ENCODE measurements at places on chromosomes 5 and 9.

GRCh38 chr5:171476701-171477100 lies 57.3 kb downstream of the FGF18 start:
- no peak for DNase-seq
- no peak overlapping the region for H3K27ac ChIP-seq
- no peaks in the 10 kb centered on the region for H3K36me3 ChIP-seq
- H3K27me3 ChIP-seq, result peaks cover 8% of the 10 kb centered on the region
- H3K4me1 ChIP-seq, result peaks cover 4% of the 10 kb centered on the region
- H3K4me3 ChIP-seq, result no peak overlapping the region

- H3K27me3 ChIP-seq, result no peaks in the 10 kb centered on the region
- DNase-seq, result no peak
- no peak overlapping the region for H3K4me3 ChIP-seq
- no peak overlapping the region for H3K27ac ChIP-seq
- H3K36me3 ChIP-seq, result peaks cover 18% of the 10 kb centered on the region
- H3K4me1 ChIP-seq, result peaks cover 63% of the 10 kb centered on the region
Measured at GRCh38 chr9:122944960-122945888, 4.4 kb downstream of the RABGAP1 start.

GRCh38 chr5:172691886-172692285 lies 50.8 kb downstream of the NEURL1B start:
- H3K27ac ChIP-seq, result no peak overlapping the region
- no peaks in the 10 kb centered on the region for H3K36me3 ChIP-seq
- H3K4me3 ChIP-seq, result no peak overlapping the region
- no peak for DNase-seq

- H3K4me3 ChIP-seq, result no peak overlapping the region
- no peak overlapping the region for H3K27ac ChIP-seq
- no peaks in the 10 kb centered on the region for H3K4me1 ChIP-seq
- H3K27me3 ChIP-seq, result no peaks in the 10 kb centered on the region
- DNase-seq, result no peak
Measured at GRCh38 chr5:172908662-172909061, 50.6 kb upstream of the RPL26L1 start.

GRCh38 chr5:73155271-73156222 lies 17.4 kb upstream of the TMEM174 start:
- no peaks in the 10 kb centered on the region for H3K36me3 ChIP-seq
- peaks cover 86% of the 10 kb centered on the region for H3K27me3 ChIP-seq
- DNase-seq, result no peak
- no peak overlapping the region for H3K4me3 ChIP-seq
- no peak overlapping the region for H3K27ac ChIP-seq

GRCh38 chr5:76312783-76313182 lies 90.3 kb upstream of the IQGAP2 start:
- no peak overlapping the region for H3K4me3 ChIP-seq
- H3K4me1 ChIP-seq, result peaks cover 2% of the 10 kb centered on the region
- no peak for DNase-seq
- no peaks in the 10 kb centered on the region for H3K36me3 ChIP-seq

DNA sequence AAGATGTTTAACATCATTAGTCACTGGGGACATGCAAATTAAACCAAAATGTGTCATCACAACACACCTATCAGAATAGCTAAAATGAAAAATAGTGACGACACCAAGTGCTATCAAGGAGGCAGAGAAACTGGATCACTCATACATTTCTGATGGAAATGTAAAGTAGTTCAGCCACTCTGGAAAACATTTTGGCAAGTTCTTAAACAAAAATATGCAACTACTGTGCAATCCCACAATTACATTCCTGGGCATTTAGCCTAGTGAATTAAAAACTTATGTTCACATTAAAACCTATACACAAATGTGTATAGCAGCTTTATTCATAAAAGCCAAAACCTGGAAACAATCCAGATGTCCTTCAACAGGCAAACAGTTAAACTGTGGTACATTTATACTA lies 53.1 kb downstream of the SVEP1 start:
- no peaks in the 10 kb centered on the region for H3K4me1 ChIP-seq
- H3K27ac ChIP-seq, result no peak overlapping the region
- no peaks in the 10 kb centered on the region for H3K27me3 ChIP-seq
- no peak overlapping the region for H3K4me3 ChIP-seq
- DNase-seq, result no peak

- DNase-seq, result no peak
- H3K27me3 ChIP-seq, result peaks cover 2% of the 10 kb centered on the region
- no peak overlapping the region for H3K4me3 ChIP-seq
Measured at GRCh38 chr5:35263266-35263877, 33.1 kb upstream of the PRLR start.

DNA sequence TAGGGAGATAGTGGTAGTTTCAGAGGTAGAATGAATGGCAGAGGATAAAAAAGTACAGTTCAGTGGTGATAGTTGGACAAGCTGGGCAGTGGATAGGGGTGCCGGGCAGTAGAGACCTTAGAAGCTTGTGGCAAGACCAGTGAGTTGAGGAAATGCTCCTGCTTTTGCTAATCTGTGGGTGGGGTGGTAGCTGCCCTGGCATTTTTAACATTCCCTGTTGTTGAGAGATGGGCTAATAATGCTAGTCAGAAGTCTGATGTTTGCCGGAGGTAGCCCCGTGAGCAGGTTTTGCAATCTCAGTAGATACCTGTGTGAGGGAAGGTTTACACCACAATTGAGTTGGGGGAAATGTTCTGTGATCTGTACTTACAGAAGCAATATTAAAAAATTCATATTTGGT lies 91.1 kb downstream of the TRIO start:
- no peaks in the 10 kb centered on the region for H3K4me1 ChIP-seq
- no peak overlapping the region for H3K27ac ChIP-seq
- H3K36me3 ChIP-seq, result no peaks in the 10 kb centered on the region
- DNase-seq, result no peak
- no peak overlapping the region for H3K4me3 ChIP-seq
- H3K27me3 ChIP-seq, result peaks cover 8% of the 10 kb centered on the region

DNA sequence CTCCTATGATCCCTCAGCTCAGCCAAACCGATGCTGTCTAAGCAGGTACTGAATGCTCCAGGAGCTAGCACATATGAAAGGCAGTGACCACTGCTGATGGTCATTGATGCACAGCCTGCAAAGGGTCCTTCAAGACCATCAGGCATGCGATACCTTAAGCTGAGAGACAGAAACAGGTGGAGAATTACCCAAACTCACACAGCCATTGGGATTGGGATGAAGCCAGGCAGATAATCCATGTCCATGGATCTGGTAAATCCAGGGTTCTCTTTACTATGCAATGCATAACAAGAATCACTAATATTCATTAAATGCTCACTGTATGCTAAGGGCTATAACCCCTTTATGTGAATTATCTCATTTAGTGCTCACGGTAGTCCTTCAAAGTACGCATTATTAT lies 36.2 kb downstream of the RAPGEF1 start:
- no peak overlapping the region for H3K27ac ChIP-seq
- peaks cover 29% of the 10 kb centered on the region for H3K36me3 ChIP-seq
- H3K4me3 ChIP-seq, result no peak overlapping the region
- peaks cover 74% of the 10 kb centered on the region for H3K4me1 ChIP-seq
- no peak for DNase-seq
- no peaks in the 10 kb centered on the region for H3K27me3 ChIP-seq
